Globus pallidus (tissue), 1 donor: ENCODE measurements at places on chromosomes 7 and 10.

DNA sequence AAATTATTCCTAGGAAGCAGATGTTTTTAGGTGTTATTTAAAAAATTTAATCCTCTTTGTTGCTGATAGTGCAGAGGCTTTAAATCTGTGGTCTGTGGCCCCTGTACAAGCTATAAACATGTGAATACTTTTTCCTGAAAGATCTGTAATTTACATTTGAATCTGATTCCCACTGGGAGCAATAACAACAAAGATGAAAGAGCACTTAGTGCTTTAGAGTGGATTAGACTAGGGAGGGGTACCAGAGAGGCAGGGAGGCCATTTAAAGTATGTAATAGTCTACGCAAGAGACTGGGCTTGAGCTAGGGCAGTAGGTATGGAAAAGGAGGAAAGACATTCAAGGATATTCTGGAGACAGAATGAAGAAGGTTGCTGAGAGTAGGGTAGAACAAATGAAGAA lies 19.1 kb downstream of the BTRC start:
- no peak for DNase-seq

- no peak for DNase-seq
Observed at GRCh38 chr7:22385326-22385725, 28.4 kb upstream of the RAPGEF5 start.

GRCh38 chr10:48246501-48246900 lies 28.0 kb downstream of the FRMPD2 start:
- DNase-seq, result no peak

DNA sequence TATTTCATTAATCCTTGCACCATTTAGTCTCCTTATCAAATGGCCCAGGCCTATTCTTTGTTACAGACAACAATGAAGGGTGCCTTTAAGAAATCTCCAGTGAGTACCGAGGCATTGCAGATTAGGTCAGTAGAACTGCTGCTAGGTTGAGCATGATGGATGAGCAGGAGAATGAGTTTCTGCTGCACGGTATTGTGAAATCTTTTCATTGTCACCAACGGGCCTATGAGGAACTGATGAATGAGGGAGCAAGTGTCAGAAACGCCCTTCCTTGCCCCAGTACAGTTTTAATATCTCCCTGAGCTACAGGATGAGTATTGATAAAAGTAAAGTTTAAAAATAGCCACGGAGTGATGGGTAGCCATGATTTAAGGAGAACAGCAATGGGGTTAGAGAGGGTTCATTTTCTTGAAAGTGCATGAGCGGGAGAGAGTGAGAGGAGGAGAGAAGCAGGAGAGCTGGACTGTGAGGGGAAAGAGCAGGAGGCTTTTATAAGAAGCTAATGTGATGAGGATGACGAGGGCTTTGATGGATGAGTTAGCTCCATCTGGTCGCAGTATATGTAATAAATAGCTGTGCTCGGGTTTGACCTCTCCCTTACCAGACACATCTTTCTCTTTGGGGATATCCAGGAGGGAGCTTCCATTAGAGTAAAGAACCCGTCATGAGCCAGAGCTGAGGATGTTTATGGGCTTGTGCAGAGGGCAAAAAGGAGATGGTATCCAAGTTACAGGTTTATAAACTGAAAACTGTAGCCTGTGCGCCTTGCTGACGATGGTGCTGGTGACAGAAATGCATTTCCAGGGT lies 526.1 kb downstream of the LRMDA start:
- DNase-seq, result no peak

- DNase-seq, result no peak
Observed at GRCh38 chr10:49140304-49141177, 6.7 kb upstream of the FAM170B start.

DNA sequence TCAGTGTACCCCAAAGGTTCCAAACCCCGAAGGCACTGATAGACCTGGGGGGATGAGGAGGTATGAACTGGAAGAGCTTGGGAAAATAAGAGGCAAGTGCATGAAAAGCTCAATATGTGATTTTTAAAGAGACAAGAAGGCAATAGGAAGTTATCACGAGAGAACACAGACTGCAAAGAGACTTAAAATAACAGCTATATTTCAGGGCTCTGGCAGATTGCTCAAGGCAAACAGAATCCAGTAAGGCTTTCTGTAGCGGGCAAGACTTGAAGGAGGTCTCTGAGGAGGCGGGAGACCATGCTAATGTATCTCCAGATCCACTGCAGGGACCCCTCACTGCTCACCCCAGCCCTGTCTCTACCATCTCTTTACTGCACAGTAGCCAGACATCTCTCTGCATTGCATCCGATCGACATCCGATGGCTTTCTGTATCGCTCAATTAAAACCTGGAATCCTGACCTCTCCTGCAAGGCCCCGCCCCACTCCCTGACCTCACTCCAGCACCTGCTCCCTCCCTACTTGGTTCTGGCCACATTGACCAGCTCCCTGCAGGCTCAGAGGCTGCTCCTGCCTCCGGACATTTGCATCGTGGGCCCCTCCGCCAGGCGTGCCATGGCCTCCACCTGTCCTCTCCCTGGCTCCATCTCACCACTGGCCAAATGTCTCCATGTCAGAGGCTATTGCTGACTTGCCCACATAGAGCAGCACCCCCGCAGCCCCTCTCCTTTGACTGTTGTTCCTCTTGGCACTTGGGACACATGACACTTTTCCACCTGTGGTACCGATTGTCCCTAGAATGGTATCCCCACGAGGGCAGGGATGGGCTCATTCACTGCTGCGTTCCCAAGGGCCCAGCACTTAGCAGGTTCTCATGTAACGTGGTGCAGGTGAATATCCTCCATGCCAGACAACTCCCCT lies 118.0 kb downstream of the PRKAG2 start:
- no peak for DNase-seq

DNA sequence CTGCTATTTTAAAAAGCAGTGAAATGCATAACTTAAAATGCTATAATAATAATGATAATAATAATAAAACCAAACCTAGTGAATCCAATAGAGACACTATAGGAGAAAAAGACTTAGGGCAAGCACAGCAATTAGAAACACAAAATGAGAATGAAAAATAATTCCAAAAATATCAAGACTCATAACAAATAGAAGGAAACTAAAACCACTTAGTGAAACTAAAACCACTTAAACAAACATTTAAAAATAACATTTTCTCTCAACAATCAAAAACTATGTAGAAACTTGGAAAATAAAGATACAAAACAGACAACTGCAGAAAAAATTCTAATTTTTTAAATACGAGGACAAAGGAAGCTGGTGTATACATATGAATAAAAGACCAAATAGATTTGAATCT lies 655.2 kb upstream of the NRG3 start:
- no peak for DNase-seq

- DNase-seq, result no peak
Observed at GRCh38 chr10:129085811-129086210, 381.2 kb upstream of the MGMT start.

DNA sequence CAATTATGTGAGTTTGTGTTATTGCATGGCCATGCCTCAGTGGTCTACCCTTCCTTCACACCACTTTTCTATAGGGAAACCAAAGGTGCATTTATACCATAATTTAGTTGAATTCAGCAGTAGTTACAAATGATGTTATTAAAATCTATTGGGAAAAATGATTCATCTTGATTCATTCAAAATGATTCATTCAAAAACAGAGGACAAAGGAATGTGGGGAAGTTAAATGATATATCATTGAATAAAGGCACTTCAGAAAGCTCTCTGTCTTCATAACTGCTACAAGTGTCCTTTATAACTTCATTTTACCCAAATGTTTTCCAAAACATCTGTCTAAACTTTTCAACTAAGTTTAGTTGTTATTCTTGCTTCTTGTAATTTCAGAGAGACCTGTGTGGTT lies 722.9 kb downstream of the GRM8 start:
- no peak for DNase-seq

- DNase-seq, result peak; percentile 87
Observed at GRCh38 chr7:20329389-20330238, 1.1 kb upstream of the ITGB8 start.

DNA sequence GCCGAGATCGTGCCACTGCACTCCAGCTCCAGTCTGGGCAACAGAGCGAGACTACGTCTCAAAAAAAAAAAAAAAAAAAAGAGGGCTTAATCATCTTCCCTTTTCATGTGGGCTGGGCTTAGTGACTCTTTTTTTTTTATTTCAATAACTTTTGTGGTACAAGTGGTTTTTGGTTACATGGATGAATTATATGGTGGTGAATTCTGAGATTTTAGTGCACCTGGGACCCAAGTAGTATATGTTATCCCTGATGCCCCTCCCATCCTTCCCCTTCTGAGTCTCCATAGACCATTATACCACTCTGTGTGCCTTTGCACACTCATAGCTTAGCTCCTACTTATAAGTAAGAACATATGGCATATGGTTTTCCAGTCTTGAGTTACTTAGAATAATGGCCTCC lies 4.8 kb upstream of the ADAM12 start:
- no peak for DNase-seq

- DNase-seq, result no peak
Observed at GRCh38 chr10:105545101-105545500, 904.0 kb downstream of the SORCS3 start.

DNA sequence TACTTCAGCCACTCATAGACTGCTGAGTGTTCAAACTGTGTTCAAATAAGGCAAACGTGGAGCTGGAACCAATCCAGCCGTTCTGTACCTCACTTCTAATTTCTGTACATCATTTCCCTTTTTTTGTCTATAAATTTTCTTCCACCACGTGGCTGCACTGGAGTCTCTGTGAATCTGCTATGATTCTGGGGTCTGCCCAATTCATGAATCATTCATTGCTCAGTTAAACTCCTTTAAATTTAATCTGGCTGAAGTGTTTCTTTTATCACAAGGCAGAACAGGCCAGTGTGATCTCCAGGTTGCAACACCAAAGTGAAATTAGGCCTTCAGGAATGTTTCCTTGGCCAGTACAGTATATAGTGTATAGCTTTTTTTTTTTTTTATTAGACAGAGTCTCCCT lies 53.5 kb downstream of the DNAJC12 start:
- DNase-seq, result no peak

GRCh38 chr10:7100032-7100702 lies 310.7 kb downstream of the SFMBT2 start:
- DNase-seq, result no peak

DNA sequence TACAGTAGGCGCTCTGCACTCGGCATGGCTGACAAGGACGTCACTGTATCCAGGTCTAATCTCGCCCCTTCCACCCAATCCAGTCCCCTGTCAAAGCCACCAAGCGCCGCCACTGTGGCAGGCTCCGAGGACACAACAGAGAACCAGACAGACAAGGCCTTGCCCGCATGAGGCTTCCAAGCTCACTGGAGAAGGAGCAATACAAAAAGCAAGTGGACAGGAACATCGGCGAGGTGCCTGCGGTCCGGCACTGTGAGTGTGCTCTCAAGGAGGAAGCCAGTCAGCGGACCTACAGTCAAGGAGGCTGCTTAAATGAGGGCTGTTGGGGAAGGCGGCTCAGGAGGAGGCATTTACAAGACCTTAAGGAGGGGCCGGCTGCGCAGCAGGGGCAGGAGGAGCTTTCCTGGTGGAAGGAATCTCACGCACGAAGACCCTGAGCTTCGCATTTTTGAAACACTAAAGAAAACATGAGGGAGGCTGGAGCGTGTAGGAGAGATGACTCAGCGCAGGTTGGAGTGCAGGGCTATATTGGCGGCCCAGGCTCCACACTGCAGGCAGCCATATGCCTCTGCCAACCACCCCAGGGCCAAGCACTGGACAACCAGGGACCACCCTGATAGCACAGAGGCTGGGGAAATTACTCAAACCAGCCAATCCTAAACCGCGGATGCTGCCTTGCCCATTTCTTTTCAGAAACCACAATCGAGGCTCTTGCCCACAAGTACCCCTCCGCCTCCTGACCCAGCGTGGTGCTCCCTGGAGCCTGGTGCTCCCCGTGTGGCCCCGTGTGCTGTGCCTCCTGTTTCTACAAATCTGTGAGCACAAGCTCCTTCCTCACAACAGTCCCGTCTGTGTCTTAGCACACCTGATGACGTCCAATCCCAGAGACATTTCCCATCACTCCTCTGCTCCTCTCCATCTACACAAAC lies 28.9 kb downstream of the GNA12 start:
- DNase-seq, result no peak

GRCh38 chr10:75430000-75430763 lies 1.2 kb upstream of the LRMDA start:
- DNase-seq, result no peak

- no peak for DNase-seq
Observed at GRCh38 chr7:151245360-151246101, 3.0 kb downstream of the SMARCD3 start.

DNA sequence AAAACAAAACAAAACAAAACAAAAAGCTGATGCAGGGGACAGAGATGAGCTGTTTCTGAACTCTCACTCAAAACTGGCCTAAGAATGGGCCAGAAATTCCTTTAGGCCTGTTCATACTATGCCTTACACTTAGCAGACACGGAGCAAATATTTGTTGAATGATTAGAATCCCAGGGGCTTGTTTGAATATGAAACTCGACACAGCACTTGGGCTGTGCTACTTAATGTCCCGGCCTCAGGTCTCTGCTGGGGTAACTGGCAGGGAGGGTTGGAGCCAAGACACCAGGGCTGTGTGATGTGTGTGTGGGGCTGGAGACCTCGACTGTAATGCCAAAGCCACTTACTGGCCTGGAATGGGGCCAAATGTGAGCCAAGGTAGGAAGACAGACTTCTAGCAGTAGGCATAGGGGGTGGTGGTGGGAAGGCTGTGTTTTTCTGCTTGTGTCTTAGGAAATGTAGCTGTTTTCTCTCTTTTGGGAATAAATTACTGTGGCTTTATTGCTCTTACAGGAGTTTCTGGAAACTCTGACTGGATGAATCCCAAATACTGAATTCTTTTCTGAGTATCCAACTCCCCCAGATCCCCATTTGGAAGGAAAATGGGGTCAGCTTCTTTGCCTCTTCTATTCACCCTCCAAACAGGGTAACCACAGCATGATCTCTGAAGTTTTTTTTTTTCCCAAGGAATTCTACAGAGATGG lies 66.7 kb downstream of the EMX2 start:
- peak; percentile 16 for DNase-seq

- DNase-seq, result peak; percentile 88
Observed at GRCh38 chr7:149880638-149881311, 7.0 kb downstream of the ATP6V0E2 start.

GRCh38 chr10:74814797-74815196 lies 11.6 kb upstream of the KAT6B start:
- DNase-seq, result no peak

- no peak for DNase-seq
Observed at GRCh38 chr10:69515699-69516259, 57.4 kb downstream of the NEUROG3 start.

GRCh38 chr10:48300556-48300955 lies 5.9 kb upstream of the MAPK8 start:
- no peak for DNase-seq

DNA sequence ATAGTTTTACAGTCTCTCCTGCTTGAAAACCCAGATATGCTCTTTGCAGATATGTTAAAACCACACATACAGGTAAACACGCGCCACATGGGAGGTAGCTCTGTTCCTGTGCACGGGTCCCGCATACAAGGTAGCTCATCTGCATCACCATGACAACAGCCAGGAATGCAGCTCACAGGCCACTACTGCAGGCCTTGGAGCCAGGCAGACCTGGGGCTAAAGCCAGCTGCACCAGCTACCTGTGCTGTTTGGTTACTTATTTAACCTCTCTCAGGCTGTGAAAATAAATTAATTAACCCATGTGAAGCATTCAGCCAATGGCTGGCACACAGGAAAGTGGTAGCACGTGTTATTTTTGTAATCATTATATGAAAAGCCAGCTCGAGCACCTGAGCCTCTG lies 428.3 kb downstream of the TNS3 start:
- DNase-seq, result no peak
